Activated CD4-positive, alpha-beta T cell treated with anti-CD3 and anti-CD28 coated beads, Interleukin-2, amount 50 U/mL, for 4 hours (primary cell): ENCODE measurements at places on chromosomes 12 and 14.

GRCh38 chr12:42255866-42256261, 17.8 kb upstream of the YAF2 start:
- no peak for DNase-seq

DNA sequence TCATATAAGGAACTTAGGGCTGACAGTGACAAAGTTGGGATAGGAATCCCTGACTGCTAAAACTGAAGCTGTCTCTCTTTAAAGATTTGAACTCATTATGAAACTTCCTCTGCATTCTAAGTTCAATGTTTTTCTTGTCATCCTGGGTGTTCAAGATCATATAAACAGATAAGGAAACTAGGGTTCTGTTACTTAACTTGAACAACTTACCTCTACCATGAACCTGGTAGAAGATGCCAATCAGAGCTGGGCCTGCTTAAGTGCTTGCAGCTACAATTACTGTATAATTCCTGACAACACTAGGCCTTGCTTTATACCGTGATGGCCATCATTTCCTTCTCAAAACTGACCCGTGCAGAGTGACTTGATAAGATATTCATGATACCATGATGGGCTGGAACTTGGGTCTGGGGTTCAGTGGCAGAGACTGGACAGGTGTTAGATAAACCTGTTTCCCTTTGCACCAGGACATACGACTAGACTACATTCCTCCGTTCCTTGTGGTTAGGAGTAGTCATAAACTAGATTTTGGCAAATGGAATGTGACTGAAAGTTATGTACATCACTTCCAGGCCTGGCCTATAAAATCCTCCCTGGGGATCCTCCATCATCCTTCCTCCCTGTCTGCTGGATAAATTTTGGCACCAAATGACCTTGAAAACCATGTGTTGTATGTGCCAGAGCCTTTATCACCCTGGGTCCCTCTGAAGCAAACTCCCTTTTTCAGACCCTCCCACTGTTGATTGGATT, 172.2 kb upstream of the PRICKLE1 start:
- no peak for DNase-seq

DNA sequence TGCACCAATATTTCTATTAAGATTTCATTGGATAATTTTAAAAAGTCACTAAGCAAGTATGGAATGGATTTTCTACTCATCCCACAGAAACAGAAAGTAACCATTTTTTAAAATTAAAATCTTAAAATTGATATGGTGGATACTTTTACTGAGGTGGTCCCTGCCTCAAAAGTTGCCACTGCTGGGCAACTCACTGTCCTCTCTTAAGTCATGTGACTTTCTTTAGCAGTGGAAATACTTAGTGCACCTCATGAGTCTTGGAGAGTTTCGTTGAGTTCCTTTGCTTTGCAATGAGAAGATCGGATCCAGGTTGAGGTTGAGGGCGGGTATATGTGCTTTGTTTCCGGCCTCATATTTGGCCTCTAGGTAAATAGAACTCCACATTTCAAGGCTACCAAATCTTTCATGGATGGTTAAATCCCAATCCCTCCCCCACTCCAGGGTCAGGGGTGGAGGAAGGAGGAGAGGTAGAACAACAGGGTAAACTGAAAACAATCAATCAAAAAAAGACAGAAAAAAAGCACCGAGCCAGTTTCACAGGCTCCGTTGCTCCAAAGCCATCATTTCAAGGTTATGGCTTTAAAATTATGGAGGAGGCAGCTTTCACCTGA, 39.5 kb upstream of the DUSP6 start:
- DNase-seq = no peak

GRCh38 chr14:69401841-69402240, 3.3 kb downstream of the SLC39A9 start:
- DNase-seq = no peak

DNA sequence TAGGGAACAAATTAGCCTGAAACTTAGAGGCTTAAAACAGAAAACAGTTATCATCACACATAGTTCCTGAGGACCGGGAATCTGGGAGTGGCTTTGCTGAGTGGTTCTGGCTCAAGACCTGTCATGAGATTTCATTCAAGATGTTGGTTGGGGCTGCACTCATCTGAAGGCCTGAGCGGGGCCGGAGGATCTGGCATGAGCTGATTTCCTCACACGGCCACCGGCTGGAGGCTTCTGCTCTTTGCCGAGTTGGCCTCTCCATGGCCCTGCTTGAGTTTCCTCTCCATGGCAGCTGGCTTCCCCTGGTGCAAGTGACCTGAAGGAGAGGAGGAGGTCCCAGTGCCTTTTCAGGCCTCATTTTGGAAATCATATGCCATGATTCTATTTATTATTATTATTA, 128.1 kb downstream of the PAPOLA start:
- DNase-seq = no peak

DNA sequence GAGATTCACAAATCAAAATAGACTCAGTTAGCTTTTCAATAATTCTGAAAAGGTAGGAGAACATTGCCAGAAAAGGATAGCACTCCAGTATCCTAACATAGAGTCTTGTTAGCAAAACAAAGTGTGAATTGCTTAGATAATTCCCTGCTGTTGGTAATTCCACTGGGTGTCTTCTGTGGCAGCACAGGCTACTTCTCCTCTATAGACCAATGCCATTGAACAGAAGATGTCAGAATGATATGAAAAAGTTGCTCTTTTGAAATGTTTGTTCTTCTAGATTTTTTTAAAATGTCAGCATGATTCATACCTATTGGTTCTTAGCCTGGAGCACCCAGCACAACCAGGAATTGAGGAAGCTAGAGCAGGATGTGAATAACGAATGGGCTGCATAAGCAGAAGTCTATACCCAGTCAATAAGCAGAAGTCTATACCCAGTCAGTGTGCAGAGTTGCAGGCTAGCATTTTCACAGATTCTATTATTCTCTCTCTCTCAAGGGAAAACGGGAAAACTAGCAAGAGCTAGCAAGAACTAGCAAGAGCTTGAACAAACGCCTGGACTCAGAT, 112.8 kb downstream of the SYT1 start:
- DNase-seq = no peak

GRCh38 chr12:104775731-104776231, 182.3 kb downstream of the SLC41A2 start:
- DNase-seq = no peak

DNA sequence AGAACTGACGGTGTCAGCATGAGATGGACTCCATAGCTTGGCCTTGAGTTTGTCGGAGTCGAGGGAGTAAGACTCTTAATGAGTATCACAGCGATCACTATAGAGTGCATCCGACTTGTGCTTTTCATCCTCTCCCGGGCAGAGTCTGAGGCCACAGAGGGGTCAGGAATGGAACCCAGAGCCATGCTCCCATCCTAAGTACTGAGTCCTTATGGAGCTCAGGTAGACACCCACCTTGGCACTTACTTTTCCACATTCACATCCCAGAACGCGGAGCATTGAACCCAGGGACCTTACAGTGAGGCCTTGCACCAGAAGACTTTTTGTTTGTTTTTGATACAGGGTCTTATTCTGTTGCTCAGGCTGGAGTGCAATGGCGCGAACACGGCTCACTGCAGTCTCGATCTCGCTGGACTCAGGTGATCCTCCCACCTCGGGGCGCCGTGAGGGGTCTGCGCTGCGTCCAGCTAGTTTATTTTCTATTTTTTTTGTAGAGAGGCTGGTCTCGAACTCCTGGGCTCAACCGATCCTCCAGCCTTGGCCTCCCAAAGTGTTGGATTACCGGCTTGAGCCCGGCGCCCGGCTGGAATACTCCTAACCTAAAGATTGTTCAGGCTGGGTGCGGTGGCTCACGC, 719 bp upstream of the SRSF9 start:
- DNase-seq = no peak

GRCh38 chr14:43407706-43408105, 1099.4 kb downstream of the FSCB start:
- DNase-seq = no peak

GRCh38 chr12:22527999-22528398, 16.3 kb downstream of the C2CD5 start:
- DNase-seq = no peak

DNA sequence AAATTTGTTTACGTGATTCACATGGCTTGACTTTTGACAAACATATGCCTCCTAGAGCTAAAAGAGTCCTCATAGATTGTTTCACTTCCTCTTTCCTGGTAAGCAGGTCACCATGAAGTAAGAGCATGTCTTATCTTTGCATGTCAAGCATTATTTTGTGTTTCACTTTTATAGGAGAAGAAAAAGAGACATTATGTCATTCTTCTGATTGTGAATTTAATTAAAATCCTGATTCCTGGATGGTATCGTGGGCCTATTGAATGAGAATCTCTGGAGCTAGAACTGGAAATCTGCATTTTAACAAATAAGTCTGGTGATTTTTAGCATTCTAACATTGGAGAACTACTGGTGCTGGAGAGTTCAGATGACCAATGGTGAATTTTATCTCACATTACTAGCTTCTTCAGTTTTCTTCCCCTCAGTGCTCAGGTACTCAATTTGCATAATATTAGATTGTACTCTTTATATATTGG, 218.6 kb upstream of the ATP2B1 start:
- DNase-seq = no peak

GRCh38 chr12:110992909-110993308, 72.5 kb upstream of the MYL2 start:
- DNase-seq = no peak
